ENCODE measurements at places on chromosomes 7 and 10.

GRCh38 chr10:26621889-26622711 is 75.4 kb upstream of the PDSS1 start:
- no peak for DNase-seq

GRCh38 chr10:125002423-125003145 is 60.7 kb downstream of the ZRANB1 start:
- DNase-seq = no peak

- DNase-seq = no peak
Measured at GRCh38 chr7:105050493-105050892, 36.5 kb downstream of the KMT2E start.

- no peak for DNase-seq
Measured at GRCh38 chr10:24894728-24895127, 57.7 kb downstream of the PRTFDC1 start.

GRCh38 chr10:125661431-125661940 is 21.5 kb downstream of the TEX36 start:
- no peak for DNase-seq

- DNase-seq = no peak
Measured at GRCh38 chr7:37445064-37445723, 3.5 kb downstream of the ELMO1 start.

- no peak for DNase-seq
Measured at GRCh38 chr7:94400022-94400421, 5.3 kb downstream of the COL1A2 start.

GRCh38 chr7:46752881-46753366 is 829.0 kb downstream of the TNS3 start:
- DNase-seq = no peak

- DNase-seq = no peak
Measured at GRCh38 chr10:94846204-94846603, 83.7 kb downstream of the CYP2C19 start.

DNA sequence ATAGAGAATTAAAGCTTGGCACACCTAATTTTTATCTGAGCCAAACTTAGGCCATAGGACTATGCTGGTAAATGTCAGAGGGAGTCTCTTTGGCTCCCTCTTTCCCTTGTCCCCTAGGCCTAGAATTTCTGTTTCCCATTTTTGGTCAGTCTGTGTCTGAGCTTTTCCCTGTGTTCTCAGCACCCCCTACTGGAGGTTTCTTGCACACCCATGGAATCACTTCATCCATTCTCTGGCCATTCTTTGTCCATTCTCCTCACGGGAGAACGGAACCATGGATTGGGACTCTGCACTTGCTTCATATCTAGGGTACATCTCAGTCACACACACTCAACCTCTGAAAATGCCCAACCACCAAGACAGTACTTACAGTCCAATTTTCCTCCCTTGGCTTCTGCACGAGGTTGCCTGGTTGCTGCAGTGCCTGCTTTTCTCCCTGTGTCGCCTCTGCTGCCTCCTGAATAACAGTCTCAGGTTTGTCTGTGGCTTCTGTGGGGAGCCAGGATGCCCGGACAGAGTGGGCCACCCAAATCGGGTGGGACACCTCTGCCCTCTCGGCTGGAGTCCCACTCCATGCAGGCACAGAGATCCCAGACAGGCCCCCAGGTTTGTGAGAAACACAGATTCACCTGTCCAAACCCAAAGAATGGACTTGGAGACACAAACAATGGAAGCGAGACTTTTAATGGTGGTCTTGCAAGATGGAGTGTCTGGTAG is 35.1 kb upstream of the DNAH11 start:
- DNase-seq = no peak

- no peak for DNase-seq
Measured at GRCh38 chr7:33837356-33837851, 67.9 kb upstream of the BMPER start.

GRCh38 chr7:55117286-55117685 is 98.5 kb downstream of the EGFR start:
- DNase-seq = no peak

GRCh38 chr10:84292502-84292901 is 35.9 kb upstream of the CCSER2 start:
- no peak for DNase-seq

GRCh38 chr10:122999347-122999746 is 9.2 kb downstream of the IKZF5 start:
- DNase-seq = peak; percentile 8

DNA sequence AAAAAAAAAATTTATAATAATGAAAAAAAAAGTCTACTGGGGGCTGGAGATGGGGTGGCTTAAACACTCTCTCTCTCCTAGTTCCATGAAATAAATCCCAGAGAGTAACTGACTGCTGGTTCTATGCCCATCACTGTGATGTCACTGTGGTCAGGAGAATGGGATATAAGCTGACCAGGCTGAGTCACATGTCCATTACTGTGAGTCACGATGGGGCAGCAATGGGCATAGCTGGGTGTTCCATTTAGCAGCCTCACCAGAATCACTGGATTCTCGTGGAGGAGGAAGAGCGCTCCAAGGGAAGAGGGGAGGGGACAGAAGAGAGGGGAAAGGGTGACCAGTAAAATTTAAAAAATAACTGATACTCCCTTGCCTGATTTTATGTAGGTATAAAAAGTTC is 37.1 kb downstream of the MASTL start:
- DNase-seq = no peak

DNA sequence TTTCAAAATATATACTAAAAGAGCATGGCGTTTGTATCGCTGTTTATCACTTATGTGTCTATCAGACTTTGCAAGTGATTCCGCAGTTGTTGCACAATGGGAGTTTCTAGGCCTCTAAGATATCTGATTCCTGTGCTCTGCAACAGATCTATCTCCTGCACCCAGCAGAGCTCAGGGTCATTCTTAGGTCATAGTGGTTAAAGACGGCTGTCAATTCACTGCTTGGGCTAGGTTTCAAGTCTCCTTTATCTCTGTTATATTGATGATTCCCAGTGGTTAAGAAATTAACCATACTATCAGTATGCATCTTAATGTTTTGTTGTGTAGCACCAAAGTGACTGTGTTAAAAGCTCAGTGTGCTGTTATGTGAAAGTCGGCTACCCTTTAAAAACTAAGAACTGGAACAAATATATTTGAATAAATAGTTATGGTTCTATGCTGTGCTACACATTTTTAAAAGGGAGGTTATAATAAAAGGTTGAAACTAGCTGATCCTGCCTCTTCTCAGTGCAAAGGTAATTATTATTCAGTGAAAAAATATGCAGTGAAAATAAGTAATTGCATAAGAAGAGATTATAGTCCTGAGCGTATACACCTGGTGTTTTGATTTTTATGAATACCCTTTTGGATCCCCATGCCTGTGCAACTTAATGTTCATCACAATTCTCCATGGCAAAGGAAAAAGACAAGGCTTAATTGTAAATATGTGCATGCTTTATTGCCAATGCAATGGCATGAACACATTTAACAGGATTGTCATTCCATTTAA is 24.0 kb downstream of the HOXA1 start:
- DNase-seq = no peak

DNA sequence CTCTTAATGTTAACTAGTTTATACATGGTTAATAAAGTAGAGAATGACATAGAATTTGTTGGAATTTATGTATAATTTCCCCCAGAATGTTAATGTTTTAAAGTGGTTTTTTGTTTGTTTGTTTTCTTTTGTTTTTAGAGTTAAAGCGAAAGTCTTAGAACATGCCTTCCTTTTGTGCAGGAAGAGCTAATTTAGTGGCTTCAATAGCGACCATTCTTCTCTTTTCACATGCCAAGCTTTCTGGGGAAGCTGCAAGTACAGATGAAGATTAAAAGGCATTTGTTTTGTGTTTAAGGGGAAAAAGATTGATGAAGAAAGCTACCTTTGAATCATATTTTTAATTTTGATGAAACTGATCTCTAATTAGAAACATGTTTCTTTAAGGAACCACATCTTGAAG is 256.3 kb upstream of the CSTF2T start:
- DNase-seq = no peak

DNA sequence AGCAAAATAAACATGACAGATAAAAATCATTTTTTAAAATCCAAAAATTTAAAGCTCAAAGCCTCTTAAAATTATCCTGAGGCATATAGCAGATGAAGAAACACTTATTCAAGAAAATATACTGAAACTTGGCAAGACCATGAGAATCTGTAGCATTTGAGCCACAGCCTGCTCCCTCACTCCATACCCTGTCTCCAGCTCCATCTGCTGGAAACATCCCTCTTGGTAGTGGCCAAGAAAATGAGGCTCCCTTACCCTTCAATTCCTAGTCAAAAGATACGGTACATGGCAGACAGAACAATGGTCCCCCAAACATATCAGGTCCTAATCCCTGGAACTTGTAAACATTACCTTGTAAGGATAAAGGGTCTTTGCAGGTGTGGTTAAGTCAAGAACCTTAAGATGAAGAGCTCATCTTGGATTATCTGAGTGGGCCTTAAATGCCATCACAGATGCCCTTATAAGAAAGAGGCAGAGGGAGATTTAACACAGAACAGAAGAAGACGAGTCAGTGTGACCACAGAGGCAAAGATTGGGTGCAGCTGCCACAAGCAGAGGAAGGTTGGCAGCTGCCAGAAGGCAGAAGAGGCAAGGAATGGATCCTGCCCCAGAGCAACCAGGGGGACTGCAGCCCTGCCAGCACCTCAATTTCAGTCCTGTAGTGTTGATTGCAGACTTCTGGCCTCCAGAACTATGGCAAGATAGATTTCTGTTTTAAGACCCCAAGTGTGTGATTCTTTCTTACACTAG is 149.4 kb downstream of the ZNF248 start:
- no peak for DNase-seq

DNA sequence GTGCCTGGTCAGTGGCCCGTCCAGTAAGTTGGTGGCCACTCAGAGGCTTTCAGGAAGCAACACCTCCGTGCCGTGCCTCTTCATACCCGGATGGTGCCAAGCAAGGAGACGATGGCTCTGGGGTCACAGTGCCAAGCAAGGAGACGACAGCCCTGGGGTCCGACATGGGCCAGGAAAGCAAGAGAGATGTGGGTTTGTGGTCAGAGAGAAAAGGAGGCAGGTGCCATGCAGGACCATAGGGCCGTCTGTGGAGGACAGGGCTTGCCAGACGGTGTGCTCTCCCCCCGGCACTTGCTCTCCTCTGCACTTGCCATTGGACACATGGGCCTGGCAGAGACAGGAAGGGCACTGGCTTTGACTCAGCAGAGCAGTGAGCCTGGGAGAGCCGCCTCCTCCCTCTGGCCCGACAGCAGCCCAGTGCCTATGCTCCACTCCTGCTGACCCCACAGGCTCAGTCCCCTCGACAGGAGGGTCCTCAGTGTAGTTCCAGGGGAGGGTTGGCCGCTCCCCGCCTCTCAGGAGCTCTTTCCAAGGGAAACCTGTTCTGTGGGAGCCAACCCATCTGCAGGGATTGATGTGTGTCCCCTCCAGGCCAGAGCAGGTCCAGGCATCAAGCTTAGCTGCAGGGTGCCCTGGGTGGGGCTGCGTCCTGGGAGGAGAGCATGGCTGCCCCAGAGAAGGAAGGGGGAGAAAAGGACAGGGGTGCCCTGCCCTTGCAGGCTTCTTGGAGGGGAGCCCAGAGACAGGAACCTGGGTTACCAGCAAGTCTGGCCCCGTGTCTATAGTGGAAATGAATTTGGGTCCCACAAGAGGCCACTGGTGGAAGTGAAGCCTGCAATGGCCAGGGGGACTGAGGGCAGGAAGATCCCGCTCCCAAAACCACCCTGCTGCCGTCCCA is 7.6 kb upstream of the CALML5 start:
- no peak for DNase-seq

DNA sequence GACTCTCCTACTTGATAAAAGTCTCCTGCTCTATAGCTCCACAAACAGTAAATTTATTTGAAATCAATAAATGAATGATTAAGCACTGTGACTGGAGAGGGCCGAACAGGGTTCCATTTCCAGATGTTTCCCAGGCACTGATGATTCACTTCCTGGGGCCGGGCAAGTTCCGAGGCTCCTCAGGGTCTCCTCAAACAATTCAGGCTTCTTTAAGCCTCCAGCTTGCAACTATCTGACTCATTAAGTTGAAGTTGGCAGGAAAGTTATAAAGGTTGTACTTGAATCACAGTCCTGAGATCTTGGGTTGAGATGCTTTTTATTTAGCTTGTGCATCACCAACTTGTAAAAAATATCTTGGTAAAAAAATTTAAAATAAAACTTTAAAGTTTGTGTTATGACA is 612.9 kb downstream of the DNAJB6 start:
- no peak for DNase-seq

DNA sequence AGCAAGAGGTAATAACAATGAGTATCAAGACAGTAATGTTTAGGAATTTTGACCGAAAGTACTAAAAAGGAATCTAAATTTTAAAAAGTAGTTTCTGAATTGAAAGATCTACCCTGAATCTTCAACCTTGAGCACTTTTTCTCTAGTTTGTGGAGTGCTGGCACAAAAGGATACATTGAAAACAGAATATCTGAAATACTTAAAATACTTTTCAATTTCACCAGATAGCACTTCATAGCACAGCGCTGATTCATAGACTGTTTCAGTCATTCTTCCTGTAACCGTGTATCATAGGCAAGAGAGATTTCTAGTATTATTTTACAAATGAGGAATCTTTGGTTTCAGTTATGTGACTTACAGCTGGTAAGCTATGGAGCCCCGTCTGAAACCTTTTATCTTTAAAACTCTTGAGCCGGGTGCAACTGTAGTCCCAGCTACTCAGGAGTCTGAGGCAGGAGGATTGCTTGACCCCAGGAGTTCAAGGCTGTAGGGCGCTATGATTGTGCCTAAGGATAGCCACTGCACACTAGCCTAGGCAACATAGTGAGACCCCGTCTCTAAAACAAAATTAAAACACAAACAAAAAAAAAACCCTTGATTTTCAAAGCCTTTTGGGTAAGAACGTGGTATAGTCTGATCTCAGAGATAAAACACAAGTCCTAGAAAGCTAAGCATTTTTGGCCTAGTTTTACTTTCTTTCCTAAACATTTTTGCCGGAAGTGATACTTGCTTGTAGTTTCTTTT is 35.1 kb downstream of the FHIP2A start:
- no peak for DNase-seq

- no peak for DNase-seq
Measured at GRCh38 chr7:102866535-102867215, 46.1 kb upstream of the LRRC17 start.

DNA sequence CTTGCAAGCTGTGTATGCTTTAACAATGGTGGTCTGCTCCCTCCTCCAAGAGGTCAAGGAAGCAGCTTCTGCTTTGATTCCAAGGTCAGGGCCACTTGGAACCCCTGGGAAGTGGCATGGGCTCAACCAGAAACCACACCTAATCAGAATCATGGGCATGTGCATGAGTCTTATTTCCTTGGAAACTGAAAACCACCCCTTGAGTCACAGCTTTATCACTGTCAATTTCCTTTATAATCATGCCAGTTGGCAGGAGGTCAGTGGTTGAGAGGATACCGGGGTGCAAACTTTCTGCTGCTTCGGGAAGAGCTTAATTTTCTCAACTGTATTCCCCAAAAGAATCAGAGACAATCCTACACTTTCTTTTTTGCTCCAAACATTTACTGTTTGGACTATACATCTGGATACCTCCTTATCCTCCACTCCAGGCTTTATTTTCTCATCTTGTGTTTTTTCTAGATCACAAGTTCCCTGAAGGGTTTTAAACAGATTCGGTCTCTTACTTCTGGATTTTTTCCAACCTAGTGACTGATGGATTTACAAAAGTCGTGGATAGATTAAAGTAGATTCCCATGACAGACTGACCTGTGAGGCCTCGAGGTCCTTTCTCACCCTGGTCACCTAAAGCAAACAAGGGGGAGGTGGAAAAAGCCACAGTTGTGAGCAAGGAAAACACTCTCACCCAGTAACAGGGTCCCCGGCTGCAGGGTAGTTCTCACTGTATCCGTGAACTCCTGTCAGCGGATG is 36.0 kb downstream of the COL17A1 start:
- no peak for DNase-seq

GRCh38 chr7:88269586-88269985 is 37.1 kb downstream of the STEAP4 start:
- no peak for DNase-seq

GRCh38 chr7:99514050-99514449 is 9.6 kb downstream of the ZKSCAN5 start:
- DNase-seq = no peak

Data from NCI-H1105 (cell line).